Activated naive CD4-positive, alpha-beta T cell treated with anti-CD3 and anti-CD28 coated beads, Interleukin-2, amount 50 U/mL, for 72 hours (primary cell): ENCODE measurements at places on chromosomes 6 and 20. TPM values are rescaled to one million over a fixed set of nuclear protein-coding genes. Genes with fewer than 3 reads are reported as not detected.

The BHLHE23 gene
- total RNA-seq: not detected

The HLA-DQB2 gene
- 0.54 TPM for total RNA-seq

The HACE1 gene
- total RNA-seq: 14.1 TPM

The C6orf58 gene
- total RNA-seq: not detected

The RBM12 gene
- 116 TPM for total RNA-seq

The TRPC4AP gene
- 51.3 TPM for total RNA-seq

The RIMS1 gene
- not detected for total RNA-seq

The UBE3D gene
- 6.0 TPM for total RNA-seq

The TMEM74B gene
- total RNA-seq: 8.3 TPM

The SNAP25 gene
- 0.61 TPM for total RNA-seq

The SIGLEC1 gene
- total RNA-seq: 0.14 TPM

The TFAP2D gene
- total RNA-seq: not detected

GRCh38 chr6:137146206-137146605 is 27.2 kb downstream of the IL22RA2 start:
- DNase-seq: no peak

DNA sequence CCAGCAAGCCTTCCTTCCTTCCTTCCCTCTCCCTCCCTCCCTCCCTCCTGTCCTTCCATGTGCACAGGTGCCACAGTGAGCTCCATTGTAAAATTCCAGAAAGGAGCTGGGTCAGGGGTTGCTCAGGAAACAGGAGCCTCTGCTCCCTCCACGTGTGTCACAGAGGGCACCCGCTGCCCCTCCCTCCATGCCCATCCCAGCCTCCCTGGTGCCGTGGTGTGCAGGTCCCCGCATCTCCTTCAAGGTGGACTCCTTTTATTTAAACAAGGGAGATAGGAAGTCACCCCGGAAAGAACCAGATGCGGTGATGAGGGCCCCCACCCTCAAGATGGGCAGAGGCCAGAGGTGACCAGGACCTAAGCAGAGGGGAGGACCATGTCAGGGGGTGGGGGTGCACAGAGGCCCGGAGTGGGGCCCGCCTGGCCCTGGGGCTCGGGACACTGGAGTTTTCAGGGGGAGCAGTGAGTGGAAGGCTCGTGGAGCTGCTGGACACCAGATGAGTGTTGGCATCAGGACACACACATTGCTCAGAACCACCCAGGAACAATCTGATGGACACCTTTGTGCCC is 85.4 kb downstream of the DHX35 start:
- no peak for DNase-seq

- no peak for DNase-seq
Observed at GRCh38 chr6:152316024-152316423, 321.1 kb downstream of the SYNE1 start.

GRCh38 chr20:6579824-6580223 is 187.7 kb upstream of the BMP2 start:
- no peak for DNase-seq

- no peak for DNase-seq
Observed at GRCh38 chr6:107532706-107533105, 42.8 kb downstream of the SOBP start.

- no peak for DNase-seq
Observed at GRCh38 chr6:85037221-85037620, 272.8 kb upstream of the TBX18 start.

- DNase-seq: no peak
Observed at GRCh38 chr20:19277381-19277780, 64.9 kb downstream of the SLC24A3 start.

GRCh38 chr20:38855356-38855755 is 49.9 kb downstream of the PPP1R16B start:
- DNase-seq: no peak

DNA sequence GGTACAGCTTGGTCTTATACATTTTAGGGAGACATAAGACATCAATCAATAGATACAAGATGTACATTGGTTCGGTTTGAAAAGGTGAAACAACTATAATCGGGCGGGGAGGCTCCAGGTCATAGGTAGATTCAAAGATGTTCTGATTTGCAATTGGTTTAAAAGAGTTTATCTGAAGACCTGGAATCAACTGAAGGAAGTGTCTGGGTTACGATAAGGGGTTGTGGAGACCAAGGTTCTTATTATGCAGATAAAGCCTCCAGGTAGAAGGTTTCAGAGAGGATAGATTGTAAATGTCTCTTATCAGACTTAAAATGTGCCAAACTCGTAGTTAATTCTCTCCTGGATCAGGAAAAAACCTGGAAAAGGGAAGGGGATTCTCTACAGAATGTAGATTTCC is 5.9 kb upstream of the SERPINB6 start:
- no peak for DNase-seq

DNA sequence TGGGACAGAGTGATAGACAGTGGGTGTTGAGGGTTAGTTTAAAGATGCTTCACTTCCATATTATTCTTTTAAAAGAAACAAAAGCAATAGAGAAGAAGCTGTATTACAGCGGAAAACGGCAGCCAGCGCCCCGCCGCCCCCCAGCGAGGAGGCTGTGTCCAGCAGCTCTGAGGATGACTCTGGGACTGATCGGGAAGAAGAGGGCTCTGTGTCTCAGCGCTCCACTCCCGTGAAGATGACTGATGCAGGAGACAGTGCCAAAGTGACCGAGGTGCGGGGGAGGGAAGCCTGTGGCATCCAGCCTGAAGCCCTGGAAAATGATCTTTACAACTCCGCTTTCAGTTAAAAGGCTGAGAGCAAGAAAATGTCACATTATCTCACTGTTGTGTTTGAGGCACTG is 100.2 kb downstream of the FIG4 start:
- DNase-seq: no peak

GRCh38 chr6:26249957-26250697 is 114.9 kb upstream of the BTN3A2 start:
- DNase-seq: peak; percentile 80

DNA sequence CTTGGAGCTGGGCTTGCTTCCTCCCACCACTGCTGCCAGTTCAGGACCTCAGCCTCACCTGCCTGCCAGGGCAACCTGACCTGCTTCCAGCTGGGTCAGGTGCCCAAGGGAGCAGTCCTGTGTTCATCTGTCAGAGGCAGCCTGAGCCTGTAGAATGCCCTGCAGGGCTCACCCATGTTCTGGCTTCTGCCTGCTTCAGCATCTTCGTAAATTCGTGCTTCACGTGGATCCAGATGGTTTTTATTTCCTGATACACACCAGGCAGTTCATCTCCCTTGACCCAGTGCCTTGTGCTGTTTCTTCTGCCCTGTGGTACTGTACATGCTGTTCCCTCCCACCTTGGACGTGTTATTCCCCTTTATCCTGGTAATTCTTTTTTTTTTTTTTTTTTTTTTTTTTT is 50.2 kb downstream of the ARID1B start:
- no peak for DNase-seq

DNA sequence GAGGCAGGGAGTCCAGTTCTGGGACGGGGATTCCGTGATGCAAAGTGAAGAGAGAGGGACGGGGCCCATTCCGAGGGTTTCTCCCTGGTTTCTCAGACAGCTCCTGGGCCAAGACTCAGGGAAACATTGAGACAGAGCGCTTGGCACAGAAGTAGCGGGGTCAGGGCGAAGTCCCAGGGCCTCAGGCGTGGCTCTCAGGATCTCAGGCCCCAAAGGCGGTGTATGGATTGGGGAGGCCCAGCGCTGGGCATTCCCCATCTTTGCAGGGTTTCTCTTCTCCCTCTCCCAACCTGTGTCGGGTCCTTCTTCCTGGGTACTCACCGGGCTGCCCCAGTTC is 35.9 kb upstream of the HLA-G start:
- no peak for DNase-seq

DNA sequence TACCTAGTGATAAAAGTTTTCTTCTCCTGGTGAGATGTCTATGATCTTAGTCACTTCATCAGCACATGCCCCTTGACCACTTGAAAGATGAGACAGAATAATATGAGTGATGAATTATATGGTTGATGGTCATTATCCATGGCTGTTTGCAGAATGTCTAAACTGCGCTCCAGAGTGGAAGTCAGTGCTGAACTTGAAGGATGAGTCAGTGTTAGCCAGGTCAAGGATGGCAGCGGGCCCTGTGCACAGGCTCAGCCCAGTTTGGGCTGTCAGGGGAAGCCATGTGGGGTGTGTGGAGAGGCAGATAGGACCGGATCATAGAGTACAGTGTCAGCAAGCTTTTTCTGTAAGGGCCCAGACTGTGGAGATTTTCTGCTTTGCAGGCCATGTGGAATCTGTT is 67.2 kb upstream of the KIF25 start:
- no peak for DNase-seq

GRCh38 chr6:146056506-146056905 is 27.6 kb downstream of the GRM1 start:
- DNase-seq: no peak

GRCh38 chr20:57792386-57793080 is 82.7 kb upstream of the PMEPA1 start:
- no peak for DNase-seq

GRCh38 chr6:47714802-47715201 is 16.4 kb downstream of the ADGRF4 start:
- DNase-seq: no peak

DNA sequence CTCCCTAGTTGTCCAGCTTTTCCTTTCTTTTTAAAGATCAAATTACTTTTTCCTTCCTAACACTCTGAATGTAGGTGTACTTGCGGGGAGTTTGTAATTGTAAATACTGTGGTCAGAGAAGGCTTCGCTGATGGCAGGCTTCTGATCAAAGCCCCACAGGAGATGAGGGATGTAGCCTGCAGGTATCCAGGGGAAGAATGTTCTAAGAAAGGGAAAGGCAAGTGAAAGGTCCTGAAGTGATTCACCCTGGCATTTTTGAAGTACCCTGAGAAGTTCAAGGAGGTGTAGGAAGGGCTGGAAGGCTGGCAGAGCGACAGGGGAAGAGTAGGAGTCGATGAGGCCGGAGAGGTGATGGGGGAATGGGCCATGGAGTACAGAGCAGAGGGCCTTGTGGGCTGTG is 38.2 kb upstream of the CCN6 start:
- DNase-seq: no peak

DNA sequence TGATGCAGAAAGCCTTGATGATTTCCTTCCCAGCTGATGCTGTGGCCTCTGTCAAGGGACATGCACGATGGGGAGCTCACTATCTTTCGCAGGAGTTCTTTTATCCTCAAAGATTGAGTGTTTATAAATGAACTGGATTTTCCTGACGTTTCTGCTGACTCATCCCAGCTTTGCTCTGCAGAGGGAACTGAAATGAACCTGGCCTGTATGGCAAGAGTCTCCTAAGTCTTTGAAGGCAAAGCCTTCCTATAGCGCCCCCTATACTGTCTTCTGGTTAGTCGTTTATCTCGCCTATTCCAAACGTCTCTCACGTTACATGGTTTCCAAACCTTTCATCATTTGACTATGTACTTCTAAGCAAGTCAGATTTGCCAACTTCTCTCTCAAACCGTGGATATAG is 565.3 kb downstream of the KIF16B start:
- DNase-seq: no peak

DNA sequence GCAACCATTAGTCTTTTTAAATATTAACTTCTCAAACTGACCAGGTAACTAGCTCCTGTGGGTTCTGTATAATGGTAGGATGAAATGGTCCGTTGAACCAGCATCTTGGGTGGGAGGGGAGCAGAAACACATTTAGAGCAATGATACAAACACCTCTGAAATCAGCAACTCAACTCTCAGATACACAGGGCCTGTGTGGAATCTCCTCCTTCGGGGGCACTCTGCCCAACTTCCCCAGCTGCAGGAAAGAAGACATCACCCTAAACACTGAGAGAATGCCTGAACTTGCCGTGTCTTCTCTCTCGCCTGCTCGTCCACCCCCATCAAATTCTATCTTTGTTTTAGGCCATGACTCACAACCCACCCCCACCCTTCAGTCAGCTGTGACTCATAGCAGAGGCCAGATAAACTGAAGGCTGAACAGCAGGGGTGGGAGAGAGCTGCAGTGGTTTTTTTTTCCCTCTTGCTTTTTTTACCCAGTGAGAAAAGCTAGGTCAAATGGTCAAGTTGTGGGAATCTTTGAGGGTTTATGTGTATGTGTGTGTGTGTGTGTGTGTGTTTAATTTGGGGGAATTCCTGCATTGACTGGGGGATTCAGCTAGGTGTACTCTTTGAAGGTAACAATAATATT is 593.4 kb upstream of the JAG1 start:
- DNase-seq: no peak

DNA sequence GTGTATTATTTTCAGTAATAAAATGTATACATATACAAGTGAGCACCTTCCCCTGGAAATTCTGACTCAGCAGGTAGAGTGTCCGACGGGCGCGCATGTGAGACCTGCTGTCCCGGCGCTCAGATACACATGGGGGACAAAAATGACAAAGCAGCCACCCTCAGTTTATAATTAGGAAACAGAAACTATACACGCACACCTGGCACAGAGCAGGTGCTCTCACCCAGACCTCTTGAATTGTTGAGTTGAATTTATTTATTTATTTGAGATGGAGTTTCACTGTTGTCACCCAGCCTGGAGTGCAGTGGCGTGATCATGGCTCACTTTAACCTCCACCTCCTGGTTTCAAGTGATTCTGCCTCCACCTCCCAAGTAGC is 180.4 kb downstream of the ZDHHC14 start:
- no peak for DNase-seq

- no peak for DNase-seq
Observed at GRCh38 chr6:15170126-15170525, 75.7 kb upstream of the JARID2 start.

GRCh38 chr20:16808796-16809195 is 60.6 kb downstream of the OTOR start:
- no peak for DNase-seq

DNA sequence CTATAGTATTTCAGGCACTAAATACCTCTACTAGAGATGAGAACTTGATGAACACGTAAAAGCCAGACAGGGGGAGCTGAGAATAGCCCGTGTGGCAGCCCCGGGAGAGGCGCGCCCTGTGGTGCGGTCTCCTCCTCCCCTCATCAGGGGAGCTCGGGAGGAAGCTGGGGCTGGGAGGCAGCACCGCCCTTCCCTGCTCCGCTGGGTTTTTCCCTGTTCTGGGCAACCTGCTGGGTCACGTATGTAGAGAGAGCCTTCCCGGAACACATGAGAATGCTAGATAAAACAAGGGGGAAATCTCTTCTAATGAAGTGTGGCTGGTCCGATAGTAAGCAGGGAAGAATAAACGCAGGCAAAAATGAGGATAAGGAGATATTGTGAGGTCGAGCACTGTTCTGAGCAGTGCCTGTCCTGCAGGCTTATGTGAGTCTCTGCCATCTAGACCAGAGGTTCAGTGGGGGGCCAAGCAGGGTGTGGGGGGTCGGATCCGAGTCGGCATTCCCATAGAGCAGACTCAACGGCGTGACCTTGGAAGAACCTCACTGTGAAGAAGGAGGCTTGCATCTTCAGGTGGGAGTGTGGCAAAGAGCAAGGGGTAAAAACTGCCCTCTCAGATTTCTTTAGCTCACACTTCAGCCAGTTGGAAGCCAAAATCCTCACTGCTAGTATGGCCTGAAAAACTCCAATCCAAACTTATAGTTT is 13.4 kb upstream of the RPS6KA2 start:
- DNase-seq: no peak

GRCh38 chr20:23508449-23509229 is 17.7 kb downstream of the CST8 start:
- DNase-seq: no peak
